ENCODE measurements at places on chromosomes 5 and 9. TPM values are rescaled to one million over a fixed set of nuclear protein-coding genes. Genes with fewer than 3 reads are reported as not detected.

DNA sequence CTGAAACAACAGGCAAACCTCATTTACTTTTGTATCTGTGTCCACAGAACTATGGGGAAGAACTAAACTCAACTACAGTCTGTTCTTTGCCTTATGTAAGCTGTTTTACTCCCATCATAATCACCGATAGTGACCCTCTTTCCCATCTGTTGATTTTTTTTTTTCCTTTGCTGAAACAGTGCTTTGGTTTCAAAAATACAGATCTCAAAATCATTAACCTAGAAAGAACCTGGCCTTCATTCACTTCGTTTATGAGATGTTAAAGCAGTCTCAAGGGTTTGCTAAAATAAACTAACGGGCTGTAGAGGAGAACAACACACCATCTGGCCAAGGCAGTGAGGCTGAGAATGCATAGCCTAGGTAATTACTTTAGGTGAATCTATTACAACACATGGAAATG lies 706.6 kb upstream of the ZNF608 start:
- H3K4me1 ChIP-seq: no peaks in the 10 kb centered on the region
- no peaks in the 10 kb centered on the region for H3K27me3 ChIP-seq
- DNase-seq: no peak
- no peak overlapping the region for H3K27ac ChIP-seq
- H3K36me3 ChIP-seq: no peaks in the 10 kb centered on the region
- H3K4me3 ChIP-seq: no peak overlapping the region

The PCDHGA11 gene
- total RNA-seq: 6.9 TPM

The ARL14EPL gene
- not detected for total RNA-seq

DNA sequence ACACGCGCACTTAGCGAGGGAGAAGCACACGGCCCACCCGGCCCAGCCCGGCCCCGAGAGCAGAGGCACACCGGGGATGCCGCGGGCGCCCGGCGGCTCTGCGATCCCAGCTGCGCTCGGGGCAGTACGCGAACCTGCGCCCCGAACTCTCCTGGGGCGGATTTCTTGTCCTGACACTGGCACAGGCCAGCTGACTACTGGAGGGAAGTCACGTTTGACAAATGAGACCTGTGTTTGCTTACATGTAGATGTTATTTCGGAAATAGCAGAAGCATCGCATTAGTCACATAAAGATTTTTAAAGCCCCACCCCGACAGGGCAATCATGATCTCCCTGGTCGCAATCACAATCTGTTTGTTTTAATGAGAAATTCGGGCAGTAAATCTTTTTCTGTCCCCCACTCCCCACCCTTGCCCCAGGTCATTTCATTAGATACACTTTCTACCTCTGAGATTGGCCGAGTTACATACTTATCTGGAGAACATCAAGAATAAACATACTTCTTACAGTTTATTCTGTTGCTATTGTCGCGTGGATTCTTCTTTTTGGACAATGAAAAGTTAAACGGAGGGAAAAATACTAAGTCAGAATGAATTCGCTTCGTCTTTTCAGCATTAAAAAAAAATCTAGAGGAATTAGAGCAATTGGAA lies 518.9 kb downstream of the CTNND2 start:
- no peak overlapping the region for H3K4me3 ChIP-seq
- H3K4me1 ChIP-seq: no peaks in the 10 kb centered on the region
- H3K27me3 ChIP-seq: no peaks in the 10 kb centered on the region
- no peak for DNase-seq

GRCh38 chr5:95812074-95812471 lies 10.5 kb downstream of the GLRX start:
- no peak for DNase-seq
- H3K4me3 ChIP-seq: no peak overlapping the region
- H3K36me3 ChIP-seq: no peaks in the 10 kb centered on the region
- H3K27me3 ChIP-seq: no peaks in the 10 kb centered on the region
- H3K27ac ChIP-seq: no peak overlapping the region

The BARX1 gene
- total RNA-seq: 5.6 TPM

- no peak overlapping the region for H3K27ac ChIP-seq
- H3K4me1 ChIP-seq: peaks cover 9% of the 10 kb centered on the region
Observed at GRCh38 chr9:38129366-38129765, 60.3 kb upstream of the SHB start.

The RPP25L gene
- 8.6 TPM for total RNA-seq

- no peak overlapping the region for H3K27ac ChIP-seq
- H3K36me3 ChIP-seq: no peaks in the 10 kb centered on the region
- H3K4me3 ChIP-seq: no peak overlapping the region
- no peaks in the 10 kb centered on the region for H3K27me3 ChIP-seq
- DNase-seq: no peak
Observed at GRCh38 chr5:55432549-55432948, 102.2 kb downstream of the PLPP1 start.

The GARNL3 gene
- 23.6 TPM for total RNA-seq

The KLHL9 gene
- 15.3 TPM for total RNA-seq

- H3K4me3 ChIP-seq: no peak overlapping the region
- peaks cover 23% of the 10 kb centered on the region for H3K36me3 ChIP-seq
- H3K4me1 ChIP-seq: no peaks in the 10 kb centered on the region
- DNase-seq: no peak
Observed at GRCh38 chr9:89340332-89340731, 22.0 kb downstream of the SECISBP2 start.

DNA sequence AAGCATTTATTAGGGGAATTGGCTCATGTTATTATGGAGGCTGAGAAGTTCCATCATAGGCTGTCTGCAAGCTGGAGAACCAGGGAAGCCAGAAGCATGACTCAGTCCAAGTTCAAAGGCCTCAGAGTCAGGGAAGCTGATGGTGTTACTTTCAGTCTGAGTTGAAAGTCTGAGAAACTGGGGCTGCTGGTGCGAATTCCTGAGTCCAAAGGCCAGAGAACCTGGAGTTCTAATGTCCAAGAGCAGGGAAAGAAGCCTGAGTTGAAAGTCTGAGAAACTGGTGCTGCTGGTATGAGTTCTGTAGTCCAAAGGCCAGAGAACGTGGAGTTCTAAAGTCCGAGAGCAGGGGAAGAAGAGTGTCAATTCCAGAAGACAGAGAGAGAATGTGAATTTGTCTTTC lies 641.1 kb downstream of the ISL1 start:
- H3K4me1 ChIP-seq: no peaks in the 10 kb centered on the region
- DNase-seq: no peak
- no peak overlapping the region for H3K4me3 ChIP-seq
- no peaks in the 10 kb centered on the region for H3K27me3 ChIP-seq
- H3K36me3 ChIP-seq: no peaks in the 10 kb centered on the region

The DMRTA1 gene
- total RNA-seq: 3.3 TPM

GRCh38 chr9:76658510-76659231 lies 105.6 kb upstream of the PCA3 start:
- peak; percentile 30 for DNase-seq
- no peaks in the 10 kb centered on the region for H3K4me1 ChIP-seq
- H3K27me3 ChIP-seq: no peaks in the 10 kb centered on the region
- H3K27ac ChIP-seq: no peak overlapping the region

The TAF1L gene
- not detected for total RNA-seq

DNA sequence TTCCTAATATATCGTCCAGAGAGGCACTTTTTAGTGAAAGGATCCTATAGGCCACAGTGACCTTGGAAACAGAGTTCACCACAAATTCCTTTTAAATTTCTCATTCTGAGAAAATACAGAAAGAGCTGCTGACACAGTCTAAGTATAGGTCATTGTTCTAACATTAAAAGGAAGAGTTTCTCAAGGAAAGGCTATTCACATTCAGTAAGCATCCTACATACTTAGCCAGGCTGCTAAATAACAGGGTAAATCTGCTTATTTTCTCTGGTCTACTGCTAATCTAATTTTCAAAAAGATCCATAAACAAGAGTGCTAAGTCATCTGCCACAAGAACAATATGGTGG lies 313.7 kb downstream of the PDE4D start:
- no peak for DNase-seq
- peaks cover 18% of the 10 kb centered on the region for H3K4me1 ChIP-seq
- H3K36me3 ChIP-seq: no peaks in the 10 kb centered on the region

The GZMA gene
- not detected for total RNA-seq

The TSSK1B gene
- not detected for total RNA-seq

- no peak overlapping the region for H3K4me3 ChIP-seq
- H3K27me3 ChIP-seq: no peaks in the 10 kb centered on the region
- no peak overlapping the region for H3K27ac ChIP-seq
- H3K4me1 ChIP-seq: no peaks in the 10 kb centered on the region
Observed at GRCh38 chr9:123940721-123941523, 11.0 kb upstream of the DENND1A start.

The TOR4A gene
- 12.2 TPM for total RNA-seq

GRCh38 chr5:45109062-45109461 lies 300.3 kb downstream of the MRPS30 start:
- no peaks in the 10 kb centered on the region for H3K36me3 ChIP-seq
- H3K4me3 ChIP-seq: no peak overlapping the region
- DNase-seq: no peak
- H3K27me3 ChIP-seq: no peaks in the 10 kb centered on the region

- no peak overlapping the region for H3K27ac ChIP-seq
- DNase-seq: no peak
- no peaks in the 10 kb centered on the region for H3K27me3 ChIP-seq
- H3K4me1 ChIP-seq: no peaks in the 10 kb centered on the region
Observed at GRCh38 chr5:9059920-9060691, 485.8 kb downstream of the SEMA5A start.

DNA sequence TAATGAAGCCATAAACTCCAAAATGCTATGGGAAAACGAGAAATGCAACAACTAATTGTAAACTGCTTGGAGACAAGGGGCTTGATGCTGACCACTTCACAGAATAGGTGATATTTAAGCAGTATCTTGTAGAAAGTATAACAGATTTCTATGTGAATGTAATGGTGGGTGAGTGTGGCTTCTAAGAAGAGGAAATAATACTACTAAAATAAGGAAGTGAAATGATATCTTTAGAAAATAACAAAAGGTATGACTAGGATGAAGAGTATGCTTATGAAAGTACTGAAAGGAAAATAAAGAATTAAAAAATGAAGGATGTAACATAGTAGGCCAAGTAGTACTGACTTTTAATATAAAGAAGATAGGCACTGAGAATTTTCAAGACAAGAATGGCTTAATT lies 94.2 kb downstream of the AGTPBP1 start:
- H3K27me3 ChIP-seq: no peaks in the 10 kb centered on the region
- H3K27ac ChIP-seq: no peak overlapping the region
- H3K36me3 ChIP-seq: no peaks in the 10 kb centered on the region
- H3K4me1 ChIP-seq: no peaks in the 10 kb centered on the region
- no peak overlapping the region for H3K4me3 ChIP-seq

The NUP155 gene
- total RNA-seq: 10.6 TPM

The FAM170A gene
- not detected for total RNA-seq

DNA sequence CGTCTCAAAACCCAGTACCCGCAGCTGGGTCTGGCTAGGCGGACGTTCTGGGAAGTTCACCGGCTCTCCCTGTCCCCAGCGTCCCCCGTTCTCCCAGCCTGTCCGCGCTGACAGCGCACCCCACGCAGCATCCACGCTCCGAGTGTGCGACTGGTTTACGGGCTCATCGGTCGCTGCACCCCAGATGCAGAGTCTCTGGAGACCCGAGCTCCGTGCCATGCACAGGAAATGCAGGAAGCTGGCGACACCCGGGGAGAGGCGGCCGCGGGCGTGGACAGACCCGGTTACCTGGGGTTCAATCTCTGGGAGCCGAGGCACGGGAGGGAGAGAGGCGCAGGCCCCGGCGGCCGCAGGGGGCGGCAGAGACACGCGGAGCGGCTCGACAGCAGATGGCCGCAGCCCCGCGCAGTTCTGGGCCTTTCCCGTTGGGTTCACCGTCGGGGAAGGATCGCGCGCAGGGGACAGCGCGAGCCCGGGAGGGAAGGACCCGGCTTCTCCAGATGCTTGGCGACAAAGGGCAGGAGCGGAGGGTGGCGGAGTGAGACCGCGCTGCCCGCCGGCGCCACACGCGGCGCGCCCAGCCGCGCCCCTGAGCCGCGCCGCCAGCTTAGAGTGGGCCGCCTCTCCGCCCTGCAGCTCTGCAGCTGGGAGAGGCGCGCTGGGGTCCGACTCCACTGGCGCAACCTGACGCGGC lies 558 bp downstream of the SHROOM1 start:
- H3K4me3 ChIP-seq: peak overlapping the region; percentile 32
- peak; percentile 86 for DNase-seq
- H3K27me3 ChIP-seq: no peaks in the 10 kb centered on the region
- peaks cover 24% of the 10 kb centered on the region for H3K4me1 ChIP-seq

The ENG gene
- 20.2 TPM for total RNA-seq

DNA sequence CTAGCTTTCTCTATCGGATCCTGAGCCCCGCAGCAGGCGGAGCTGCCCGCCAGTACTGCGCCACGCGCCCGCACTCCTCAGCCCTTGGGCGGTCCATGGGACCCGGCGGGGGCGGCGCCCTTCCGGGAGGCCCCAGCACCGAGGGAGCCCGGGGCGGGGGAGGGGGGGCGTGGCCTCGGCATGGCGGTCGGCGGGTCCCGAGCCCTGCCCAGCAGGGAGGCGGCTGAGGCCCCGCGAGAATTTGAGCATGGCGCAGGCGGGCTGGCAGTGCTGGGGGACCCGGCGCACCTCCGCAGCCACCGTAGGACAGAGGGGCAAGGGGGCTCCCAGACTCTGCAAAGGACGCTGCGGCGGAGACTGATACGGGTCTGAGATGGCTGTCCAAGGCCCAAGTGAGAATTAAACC lies 6.8 kb downstream of the ZDHHC11B start:
- no peaks in the 10 kb centered on the region for H3K27me3 ChIP-seq
- no peak overlapping the region for H3K4me3 ChIP-seq
- DNase-seq: no peak
- no peak overlapping the region for H3K27ac ChIP-seq
- peaks cover 16% of the 10 kb centered on the region for H3K4me1 ChIP-seq

DNA sequence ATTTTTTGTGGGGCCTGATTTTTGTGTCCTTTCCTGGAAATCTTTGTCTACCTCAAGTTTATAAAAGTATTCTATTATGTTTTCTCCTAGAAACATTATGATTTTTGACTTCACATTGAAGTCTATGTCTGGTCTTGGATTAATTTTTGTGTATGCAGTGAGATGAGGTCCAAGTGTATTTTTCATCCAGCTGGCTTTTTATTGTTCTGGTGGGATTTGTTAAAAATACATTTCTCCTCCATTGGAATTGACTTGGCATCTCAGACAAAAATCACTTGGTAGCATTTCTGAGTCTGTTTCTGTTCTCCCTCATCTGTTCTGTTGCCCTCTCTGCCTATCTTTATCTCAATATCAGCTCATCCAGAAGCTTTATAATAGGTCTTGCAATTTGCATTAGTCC lies 109.0 kb downstream of the IRX1 start:
- H3K27ac ChIP-seq: no peak overlapping the region
- H3K36me3 ChIP-seq: no peaks in the 10 kb centered on the region
- H3K4me3 ChIP-seq: no peak overlapping the region
- H3K27me3 ChIP-seq: no peaks in the 10 kb centered on the region
- no peak for DNase-seq

DNA sequence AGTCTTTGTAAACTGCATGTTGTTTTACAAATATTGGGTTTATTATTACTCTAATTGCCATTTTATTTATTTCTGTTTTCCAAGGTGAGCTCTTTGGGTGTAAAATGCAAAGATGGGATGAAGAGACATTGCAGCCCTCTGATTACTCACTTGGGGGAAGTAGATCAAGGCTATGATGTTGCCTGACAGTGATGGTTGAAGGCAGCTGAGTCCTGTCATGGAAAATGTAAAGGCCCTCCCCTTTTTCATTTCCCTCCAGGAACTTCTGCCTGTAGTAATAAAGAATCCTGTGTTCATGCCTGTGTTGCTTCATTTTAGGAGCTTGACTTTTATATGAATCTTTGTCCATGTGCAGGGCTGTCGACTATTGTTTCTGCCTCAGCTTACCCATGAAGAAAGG lies 605.4 kb upstream of the CLINT1 start:
- no peaks in the 10 kb centered on the region for H3K36me3 ChIP-seq
- no peak overlapping the region for H3K4me3 ChIP-seq
- H3K27ac ChIP-seq: no peak overlapping the region

All from body of pancreas (tissue), 4 donors.